A375 (cell line): ENCODE measurements at places on chromosomes 1 and 21. TPM values are rescaled to one million over a fixed set of nuclear protein-coding genes. Genes with fewer than 3 reads are reported as not detected.

Gene GJA9
- not detected in 2 replicates for total RNA-seq

Gene IFNLR1
- 2.0 and 2.2 TPM in 2 replicates for total RNA-seq

Gene HTR6
- total RNA-seq: 0.15 and 0.27 TPM in 2 replicates

Gene A3GALT2
- total RNA-seq: 0.34 and 1.1 TPM in 2 replicates

Gene TNFAIP8L2
- not detected in 2 replicates for total RNA-seq

Gene PAFAH2
- 9.5 and 9.9 TPM in 2 replicates for total RNA-seq

Gene TCEA3
- 1.4 and 2.1 TPM in 2 replicates for total RNA-seq

Gene NUDT4B
- total RNA-seq: 22.6 and 35.3 TPM in 2 replicates

Gene AKR7A3
- 0.57 and 1.2 TPM in 2 replicates for total RNA-seq

Gene DYNLT4
- total RNA-seq: 1.1 TPM in 1 of 2 replicates, not detected in the other

Gene OR6K3
- total RNA-seq: not detected in 2 replicates

Gene ABCG1
- 2.6 and 3.9 TPM in 2 replicates for total RNA-seq

Gene CMPK1
- 70.5 and 75.9 TPM in 2 replicates for total RNA-seq

Gene CTNNBIP1
- 50.6 and 55.4 TPM in 2 replicates for total RNA-seq

Gene MARK1
- total RNA-seq: 3.4 and 4.5 TPM in 2 replicates

Gene DIRAS3
- 0.27 and 1.6 TPM in 2 replicates for total RNA-seq

Gene HSD3B1
- total RNA-seq: not detected in 2 replicates

Gene ARHGEF10L
- 4.1 and 4.6 TPM in 2 replicates for total RNA-seq
